ENCODE measurements at places on chromosomes 2 and 18.

GRCh38 chr18:10340821-10341220 is 113.6 kb upstream of the APCDD1 start:
- DNase-seq = no peak

DNA sequence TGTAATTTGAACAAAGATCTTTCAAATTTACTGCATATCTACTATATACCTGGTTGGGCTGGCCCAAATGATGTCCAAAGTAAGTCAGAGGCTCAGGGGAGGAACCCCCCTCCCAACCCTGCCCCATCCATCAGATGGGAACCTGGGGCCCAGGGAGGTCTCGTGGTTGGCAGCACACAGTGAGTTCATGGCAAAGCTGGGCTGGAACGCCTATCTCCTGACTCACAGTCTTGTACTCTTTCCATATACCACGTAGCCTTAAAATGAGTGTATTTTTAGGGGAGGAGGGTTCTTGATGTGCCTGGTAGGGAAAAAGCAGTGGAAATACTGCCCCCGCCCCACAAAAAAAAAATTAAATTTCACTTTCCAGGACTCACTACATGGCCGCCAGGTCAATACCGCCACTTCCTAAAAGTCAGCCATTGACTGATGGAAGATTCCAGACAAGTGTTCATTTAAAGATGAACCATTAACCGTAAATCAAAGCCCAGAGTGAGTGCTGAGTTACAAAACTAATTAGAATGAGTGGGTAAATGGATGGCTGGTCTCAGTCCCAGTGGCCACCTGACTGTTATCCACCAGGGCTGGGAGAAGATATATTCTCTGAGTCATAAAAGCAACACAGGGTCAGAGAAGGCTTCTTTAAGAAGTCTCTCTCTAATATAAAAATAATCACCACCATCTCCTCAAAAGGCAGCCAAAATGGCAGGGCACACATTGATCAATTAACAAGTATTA is 80.5 kb downstream of the ZBTB7C start:
- DNase-seq = peak; percentile 24

DNA sequence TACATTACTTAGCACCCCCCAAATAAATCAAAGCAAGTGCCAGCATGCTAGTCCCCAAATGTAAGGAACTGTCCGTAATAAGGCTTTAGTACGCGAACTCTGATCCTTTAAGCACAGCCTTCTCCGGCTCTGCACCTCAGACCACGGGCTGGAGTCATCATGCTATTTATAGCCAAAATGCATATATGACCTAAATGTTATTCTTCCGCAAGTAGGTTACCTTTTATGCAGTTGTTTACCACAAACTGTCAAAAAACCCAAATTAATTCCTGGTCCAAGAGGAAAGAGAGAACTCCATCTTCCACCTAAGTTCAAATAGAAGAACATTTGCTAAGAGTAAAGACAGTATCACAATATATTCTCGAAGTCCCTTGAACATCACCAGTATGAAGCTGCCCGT is 42.7 kb downstream of the ZNF516 start:
- no peak for DNase-seq

- peak; percentile 19 for DNase-seq
Measured at GRCh38 chr2:37085731-37086147, 1.4 kb downstream of the GPATCH11 start.

DNA sequence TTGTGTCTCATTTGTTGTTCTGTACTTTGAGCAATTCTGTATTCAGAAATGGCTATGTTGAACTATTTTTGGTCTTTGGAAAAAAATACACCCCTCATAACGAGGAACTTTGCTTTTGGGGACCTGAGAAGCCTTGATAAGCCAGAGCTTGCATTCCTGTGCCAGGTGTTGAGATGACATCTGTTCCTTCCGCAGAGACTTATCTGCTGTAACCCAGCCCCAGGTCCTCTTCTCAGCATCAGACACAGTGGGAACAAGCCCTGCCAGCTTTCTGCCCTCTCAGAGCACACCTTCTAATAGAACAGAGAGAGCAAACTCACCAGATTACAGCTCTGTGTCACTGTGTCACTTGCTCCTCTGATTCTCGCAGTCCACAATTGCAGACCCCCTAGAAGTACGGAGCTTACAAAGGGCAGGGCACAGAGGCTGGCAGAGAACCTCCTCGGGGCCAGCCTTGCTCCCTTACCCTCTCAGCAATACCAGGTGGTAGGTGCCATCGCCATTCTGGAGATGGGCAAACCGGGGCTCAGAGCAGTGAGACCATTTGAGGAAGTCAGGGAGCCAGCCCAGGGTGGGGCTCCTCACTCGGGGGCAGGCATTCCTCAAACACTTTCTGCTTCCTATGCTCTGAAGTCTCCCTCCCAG is 97.4 kb downstream of the DDX1 start:
- DNase-seq = no peak

Data from AG08395 (cell line).